Motor neuron (in vitro differentiated cells): ENCODE measurements at places on chromosomes 6 and 20.

GRCh38 chr6:156948807-156949206, 171.6 kb downstream of the ARID1B start:
- no peak for ATAC-seq

DNA sequence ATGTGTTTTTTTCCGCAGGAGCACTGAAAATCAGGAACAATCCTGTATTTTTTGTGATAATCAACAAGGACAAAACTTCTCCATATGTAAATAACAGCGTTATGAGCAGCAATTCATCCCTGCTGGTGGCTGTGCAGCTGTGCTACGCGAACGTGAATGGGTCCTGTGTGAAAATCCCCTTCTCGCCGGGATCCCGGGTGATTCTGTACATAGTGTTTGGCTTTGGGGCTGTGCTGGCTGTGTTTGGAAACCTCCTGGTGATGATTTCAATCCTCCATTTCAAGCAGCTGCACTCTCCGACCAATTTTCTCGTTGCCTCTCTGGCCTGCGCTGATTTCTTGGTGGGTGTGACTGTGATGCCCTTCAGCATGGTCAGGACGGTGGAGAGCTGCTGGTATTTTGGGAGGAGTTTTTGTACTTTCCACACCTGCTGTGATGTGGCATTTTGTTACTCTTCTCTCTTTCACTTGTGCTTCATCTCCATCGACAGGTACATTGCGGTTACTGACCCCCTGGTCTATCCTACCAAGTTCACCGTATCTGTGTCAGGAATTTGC, at the start of gene TAAR6:
Gene TAAR6 (plus strand): TSS at position 102 of the 557 bp plus-strand sequence. CDS start 0 bp downstream, at position 102.
- no peak for ATAC-seq

- peak; percentile 97 for ATAC-seq
These were observed 131.6 kb downstream of the PHACTR3 start for GRCh38 chr20:59735917-59736316.

- ATAC-seq = no peak
These were observed 161.7 kb upstream of the AFDN start for GRCh38 chr6:167664678-167665660.
